ENCODE measurements at places on chromosomes 13 and 19. TPM values are rescaled to one million over a fixed set of nuclear protein-coding genes. Genes with fewer than 3 reads are reported as not detected.

DNA sequence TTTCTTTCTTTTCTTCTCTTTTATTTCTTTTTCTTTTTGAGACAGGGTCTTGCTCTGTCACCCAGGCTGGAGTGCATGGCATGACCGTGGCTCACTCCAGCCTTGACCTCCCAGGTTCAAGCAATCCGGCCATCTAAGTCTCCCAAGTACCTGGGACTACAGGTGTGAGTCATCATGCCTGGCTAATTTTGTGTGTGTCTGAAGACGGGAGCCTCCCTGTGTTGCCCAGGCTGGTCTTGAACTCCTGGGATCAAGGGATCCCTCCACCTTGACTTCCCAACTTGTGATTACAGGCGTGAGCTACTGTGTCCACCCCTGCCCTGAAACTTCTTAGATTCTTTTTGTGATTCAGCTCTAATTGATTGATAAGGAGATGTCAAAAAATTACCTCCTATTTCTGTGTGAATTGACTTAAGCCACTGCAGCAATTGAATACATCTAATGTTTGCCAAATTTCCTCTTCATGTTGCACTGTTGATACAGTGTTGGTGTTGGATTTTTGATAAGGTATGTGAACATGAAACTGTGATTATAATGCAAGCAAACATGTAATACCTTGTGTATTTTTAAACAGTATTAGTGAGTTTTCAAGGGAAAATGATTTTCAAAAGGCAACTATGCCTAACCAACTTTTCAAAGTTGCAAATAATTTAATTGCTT, 22.6 kb downstream of the KLF5 start:
- DNase-seq: no peak

GRCh38 chr13:24630121-24630520, 50.1 kb upstream of the ATP12A start:
- DNase-seq: no peak

DNA sequence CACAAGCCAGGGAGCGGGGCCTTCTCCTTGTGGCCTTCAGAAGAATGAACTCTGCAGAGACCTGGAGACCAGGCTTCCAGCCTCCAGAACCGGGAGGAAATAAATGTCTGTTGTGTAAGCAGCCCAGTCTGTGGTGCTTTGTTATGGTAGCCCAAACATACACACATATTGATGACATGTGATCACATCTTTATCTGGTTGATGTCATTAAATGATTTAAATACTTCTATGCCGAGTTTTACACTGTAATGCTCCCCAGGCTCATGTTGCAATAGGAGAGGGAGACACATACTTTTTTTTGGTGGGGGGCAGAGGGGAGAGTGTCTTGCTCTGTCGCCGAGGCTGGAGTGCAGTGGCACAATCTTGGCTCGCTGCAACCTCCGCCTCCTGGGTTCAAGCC, 188.0 kb upstream of the IRS2 start:
- DNase-seq: no peak

GAPDHS gene
- total RNA-seq: not detected

DNA sequence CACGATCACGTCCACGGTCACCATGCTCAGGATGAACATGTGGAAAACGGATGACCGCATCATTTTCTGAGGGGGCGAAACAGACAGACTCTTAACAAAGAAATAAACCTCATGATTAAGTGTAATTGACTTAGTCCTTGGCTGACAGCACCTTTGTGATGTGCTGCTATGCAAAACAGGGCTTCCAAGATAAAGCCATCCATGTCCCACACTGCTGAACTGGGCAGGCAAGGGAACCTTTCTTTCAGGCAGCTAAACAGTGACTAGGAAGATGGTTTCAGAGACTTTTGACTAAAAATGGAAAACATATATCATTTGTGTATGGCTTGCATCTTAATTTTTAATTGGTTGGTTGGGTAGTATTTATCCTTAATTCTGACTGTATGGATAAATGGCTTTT, 157.8 kb downstream of the NALCN start:
- no peak for DNase-seq

PEX11G gene
- total RNA-seq: not detected

TMEM238 gene
- 19.8 TPM for total RNA-seq

MBD3L3 gene
- not detected for total RNA-seq

- no peak for DNase-seq
Observed at GRCh38 chr13:26380930-26381329, 127.0 kb downstream of the CDK8 start.

DNA sequence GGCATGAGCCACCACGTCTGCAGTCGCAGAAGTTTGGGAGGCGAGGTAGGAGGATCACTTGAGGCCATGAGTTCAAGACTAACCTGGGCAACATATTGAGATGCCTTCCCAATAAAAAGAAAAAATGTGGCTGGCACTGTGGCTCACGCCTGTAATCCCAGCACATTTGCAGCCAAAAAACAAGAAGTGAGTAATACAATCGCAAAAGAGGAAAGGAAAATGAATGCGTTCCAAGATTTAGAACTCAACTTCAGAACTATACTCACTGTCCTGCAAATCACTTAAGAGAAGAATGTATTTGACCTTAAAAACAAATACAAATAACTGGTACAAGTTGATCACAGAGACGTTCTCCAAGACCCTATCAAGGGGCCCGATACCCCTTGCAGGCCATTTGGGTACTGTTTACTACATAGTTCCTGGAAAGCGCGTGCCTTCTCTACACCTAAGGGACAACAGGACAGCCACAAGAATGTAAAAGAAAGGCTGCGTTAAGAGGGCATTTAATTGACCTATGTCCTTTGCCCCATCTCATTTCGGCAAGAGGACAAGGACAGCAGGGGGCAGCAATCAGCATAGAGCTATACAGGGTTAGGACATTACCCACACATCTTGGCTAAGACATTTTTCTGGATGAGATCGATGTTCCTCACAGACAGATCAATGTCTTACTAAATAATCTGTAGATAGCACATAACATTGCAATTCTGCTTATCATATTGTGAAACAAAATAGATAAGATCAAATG, 41.3 kb downstream of the FLT3 start:
- peak; percentile 52 for DNase-seq

- DNase-seq: no peak
Observed at GRCh38 chr19:6259312-6259861, 20.4 kb downstream of the MLLT1 start.

C5AR1 gene
- not detected for total RNA-seq

GRCh38 chr19:19679176-19680073, 10.8 kb downstream of the ZNF101 start:
- DNase-seq: peak; percentile 6

- no peak for DNase-seq
Observed at GRCh38 chr13:75415171-75415570, 66.8 kb downstream of the TBC1D4 start.

DNA sequence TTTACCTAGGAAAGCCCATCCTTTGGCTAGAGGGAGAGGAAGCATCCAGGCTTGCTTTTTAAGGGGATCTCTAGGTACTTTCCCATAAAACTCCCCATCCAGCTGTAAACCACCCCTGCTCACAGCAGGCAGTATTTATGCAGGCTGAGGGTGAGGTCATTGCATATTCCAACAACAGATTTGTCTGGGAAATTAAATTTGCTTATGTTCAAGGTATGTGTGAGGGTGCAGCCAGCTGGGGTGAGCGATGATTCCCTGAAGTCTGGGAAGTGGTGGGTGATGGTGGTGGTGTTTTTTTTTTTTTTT, 96.3 kb upstream of the C1QTNF9B start:
- DNase-seq: no peak

DNA sequence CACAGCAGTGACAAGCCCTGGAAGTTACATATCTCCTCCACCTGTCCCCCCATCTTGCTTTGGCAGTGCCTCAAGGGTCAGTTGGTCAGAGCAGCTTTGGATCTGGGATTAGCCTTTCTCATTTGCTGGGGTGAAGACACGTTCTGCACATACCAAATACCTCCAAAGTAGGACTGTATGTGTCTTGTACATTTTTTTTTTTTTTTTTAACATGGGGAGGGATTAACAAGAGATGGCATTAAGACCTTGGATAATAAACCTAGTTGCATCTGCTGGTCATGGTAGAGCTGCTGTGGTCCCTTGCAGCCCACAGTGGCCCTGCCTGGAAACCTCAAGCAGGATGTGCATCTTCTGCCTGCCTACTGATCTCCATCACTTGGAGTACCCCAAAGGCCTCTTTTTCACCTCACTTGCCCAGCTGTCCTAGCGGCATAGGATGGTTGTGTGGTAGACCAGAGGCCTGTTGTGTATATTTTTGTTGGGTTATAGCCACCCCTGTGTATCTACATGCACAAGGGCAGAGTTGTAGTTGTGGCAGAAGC, 2.5 kb downstream of the RPS19 start:
- DNase-seq: no peak

Data from Peyer's patch (tissue), 4 donors.